ENCODE measurements at places on chromosomes 12 and 14.

DNA sequence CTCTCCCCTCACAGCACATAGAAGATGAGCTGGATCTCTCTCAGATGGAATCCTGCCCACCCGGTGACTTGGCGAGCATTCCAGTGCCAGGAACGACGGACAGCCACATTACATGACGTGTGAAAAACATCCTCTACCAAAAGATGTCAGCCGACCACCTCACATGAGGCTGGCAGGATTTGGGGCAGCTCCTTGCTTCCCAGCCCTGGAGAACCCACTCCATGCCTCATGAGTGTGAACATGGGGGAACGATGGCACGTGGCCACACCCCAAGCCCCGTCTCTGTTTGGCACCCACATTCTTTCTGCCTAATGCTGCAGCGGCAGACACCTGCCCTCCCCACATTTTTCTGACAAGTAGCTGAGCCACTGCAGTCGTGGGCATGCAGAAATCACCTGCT lies 202.5 kb downstream of the CALM1 start:
- no peak for DNase-seq

GRCh38 chr14:101032433-101032832 lies 128.9 kb upstream of the RTL1 start:
- no peak for DNase-seq

DNA sequence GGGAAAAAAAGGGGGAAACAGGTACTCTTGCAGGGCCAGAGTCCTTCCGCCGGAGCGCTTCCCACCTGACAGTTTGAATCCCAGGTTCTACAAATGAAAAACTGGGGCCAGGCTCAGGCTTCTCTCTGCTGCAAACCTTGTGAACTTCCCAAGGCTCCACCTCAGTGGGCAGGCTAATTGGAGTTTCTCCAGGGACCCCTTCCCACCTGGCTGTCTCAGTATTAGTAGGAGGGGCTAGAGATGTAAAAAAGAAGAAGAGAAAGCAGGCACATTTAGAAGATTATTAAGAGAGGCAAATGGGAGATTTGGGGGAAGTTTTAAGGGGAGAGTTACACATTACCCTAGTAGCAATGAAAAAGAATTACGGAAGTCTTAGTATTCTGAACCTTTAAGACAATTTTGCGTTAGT lies 20.0 kb upstream of the CLEC2D start:
- no peak for DNase-seq

GRCh38 chr12:42186793-42187192 lies 42.1 kb upstream of the GXYLT1 start:
- no peak for DNase-seq

- peak; percentile 85 for DNase-seq
Observed at GRCh38 chr12:53006810-53007309, 604 bp downstream of the EIF4B start.

- no peak for DNase-seq
Observed at GRCh38 chr12:114817571-114818425, 133.8 kb upstream of the TBX3 start.

GRCh38 chr14:94405486-94405885 lies 17.1 kb upstream of the SERPINA1 start:
- DNase-seq = no peak

DNA sequence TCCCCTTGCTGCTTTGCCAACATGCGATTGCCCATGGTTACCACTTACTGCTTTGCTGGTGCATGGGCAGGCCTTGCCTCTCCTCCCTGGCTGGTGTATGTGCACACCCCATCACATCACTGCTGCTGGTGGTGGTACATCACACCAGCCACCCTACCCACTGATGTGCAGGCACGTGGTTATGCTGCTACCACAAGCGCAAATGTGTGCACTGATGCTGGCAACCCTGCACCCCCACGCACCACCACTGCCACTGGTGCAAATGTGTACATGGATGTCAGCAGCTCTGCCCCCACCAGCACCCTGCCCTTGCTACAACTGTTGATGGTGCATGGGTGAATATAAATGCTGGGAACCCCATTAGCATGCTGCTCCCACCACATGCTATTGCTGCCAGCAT lies 261.7 kb downstream of the AEBP2 start:
- no peak for DNase-seq

- no peak for DNase-seq
Observed at GRCh38 chr12:76025601-76026575, 5.7 kb downstream of the PHLDA1 start.

DNA sequence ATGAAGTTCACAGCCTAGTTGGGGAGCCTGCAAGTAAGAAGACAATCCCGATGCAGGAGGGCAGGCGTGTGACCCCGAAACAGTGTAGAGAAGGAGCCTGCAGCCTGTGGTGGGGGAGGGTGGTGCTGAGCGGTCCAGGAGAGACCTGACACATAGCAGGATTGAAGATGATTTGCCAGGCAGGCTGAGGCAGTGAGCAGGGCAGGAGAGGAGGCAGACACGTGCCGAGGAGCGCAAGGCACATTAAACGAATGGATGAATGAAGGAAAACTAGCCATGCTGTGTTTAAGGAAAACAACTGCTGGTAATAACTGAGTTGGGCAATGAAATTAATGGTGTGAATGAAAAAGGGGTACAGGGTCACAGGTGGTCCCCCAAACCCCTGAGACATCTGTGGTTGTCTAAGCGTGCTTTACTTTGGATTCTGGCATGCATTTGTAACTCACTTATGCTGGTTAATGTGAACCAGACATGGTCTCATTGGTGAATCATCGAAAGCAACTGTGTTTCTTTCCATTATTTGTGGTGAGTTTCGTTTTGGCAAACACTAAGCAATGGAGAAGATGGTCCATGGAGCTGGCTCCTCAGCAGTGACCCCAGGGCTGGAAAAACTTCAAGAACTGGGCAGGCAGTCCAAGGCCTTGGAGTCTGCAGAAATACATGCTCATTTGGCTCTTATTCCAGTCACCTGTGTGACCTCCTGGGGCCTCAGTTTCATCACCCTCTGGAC lies 96.9 kb upstream of the EVL start:
- DNase-seq = no peak

DNA sequence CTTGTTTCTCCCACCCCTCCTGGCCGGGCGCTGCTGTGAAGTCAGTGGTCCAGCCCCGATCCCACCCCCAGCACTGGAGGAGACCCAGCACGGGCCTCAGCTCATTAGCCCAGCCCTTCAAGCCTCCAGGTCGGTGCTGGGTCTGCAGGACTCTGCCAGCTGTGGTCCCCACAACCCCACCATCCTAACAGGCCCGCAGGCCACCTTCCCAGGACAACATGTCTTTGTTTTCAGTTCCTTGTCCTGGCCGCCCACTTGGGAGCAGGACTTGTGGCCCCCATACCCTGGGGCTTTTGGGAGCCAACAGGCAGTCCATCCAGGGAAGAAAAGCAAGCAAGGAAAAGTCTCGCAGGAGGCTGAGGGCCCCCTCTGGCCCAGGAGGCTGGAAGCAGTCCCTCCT lies 60.0 kb downstream of the HRK start:
- DNase-seq = no peak

- DNase-seq = no peak
Observed at GRCh38 chr12:78192979-78193378, 362.3 kb downstream of the NAV3 start.

DNA sequence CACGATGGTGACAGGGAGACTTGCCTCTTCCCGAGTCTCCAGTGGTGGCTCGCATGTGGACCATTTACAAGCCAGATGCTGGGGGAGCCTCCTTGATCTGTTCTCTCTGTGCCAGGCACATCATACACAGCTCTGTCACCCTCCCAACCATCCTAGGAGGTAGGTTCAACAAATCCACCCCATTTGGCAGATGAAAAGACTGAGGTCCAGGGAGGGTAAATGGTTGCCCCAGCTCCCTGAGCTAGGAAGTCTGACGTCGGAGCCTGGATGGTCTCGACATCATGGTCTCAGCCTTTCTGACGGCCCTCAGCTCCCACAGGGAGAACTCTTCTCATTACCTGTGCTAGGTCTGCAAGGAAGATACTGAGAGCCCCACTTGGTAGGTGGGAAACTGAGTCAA lies 189.6 kb downstream of the RBM19 start:
- DNase-seq = no peak

DNA sequence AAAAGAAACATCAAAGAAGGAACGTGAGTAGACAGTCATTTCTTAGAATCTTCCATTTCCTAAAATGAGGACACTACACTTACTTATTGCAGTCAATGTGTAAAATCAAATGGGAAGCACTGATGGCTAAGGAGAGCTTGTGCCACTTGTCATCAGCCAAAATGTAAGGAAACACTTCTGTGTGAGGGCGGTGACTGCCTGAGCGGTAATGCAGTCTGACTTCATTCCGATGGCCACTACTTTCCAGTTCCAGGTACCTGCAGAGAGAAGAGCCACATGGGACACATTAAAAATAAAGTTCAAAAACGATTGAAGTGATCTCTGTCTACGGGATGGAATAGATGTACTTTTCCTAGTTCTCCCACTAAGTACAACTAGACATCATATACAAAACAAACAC lies 96.3 kb downstream of the NELL2 start:
- no peak for DNase-seq

DNA sequence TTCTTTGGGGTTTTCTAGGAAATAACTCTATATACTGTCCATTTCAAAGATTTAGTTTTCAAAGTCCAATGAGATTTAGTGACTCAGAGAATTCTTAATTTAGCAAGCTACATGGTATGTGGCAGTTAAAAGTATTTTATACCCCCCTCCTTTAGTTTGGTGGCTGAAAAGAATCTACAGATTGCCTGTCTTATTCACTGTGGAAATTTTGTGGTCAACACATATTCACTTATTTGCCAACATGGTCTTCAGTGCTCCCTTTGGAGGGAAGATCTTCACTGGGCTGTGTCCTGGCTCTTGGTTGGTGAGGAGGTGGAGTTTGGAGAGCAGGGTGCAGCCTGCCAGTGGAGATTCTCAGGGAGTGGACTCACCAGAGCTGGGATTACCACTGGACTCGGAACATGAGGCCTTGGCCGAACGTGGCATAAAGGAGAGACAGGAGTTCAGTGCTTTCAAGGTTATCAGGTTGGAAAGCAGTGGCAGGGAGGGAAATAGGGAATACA lies 39.8 kb downstream of the SAMD4A start:
- no peak for DNase-seq

- no peak for DNase-seq
Observed at GRCh38 chr12:79685068-79685467, 5.7 kb downstream of the PAWR start.

GRCh38 chr14:63770187-63770807 lies 42.4 kb upstream of the SGPP1 start:
- peak; percentile 27 for DNase-seq

GRCh38 chr12:115230606-115231005 lies 546.6 kb upstream of the TBX3 start:
- DNase-seq = no peak

Measured in stimulated activated CD4-positive, alpha-beta T cell treated with anti-CD3 and anti-CD28 coated beads, Interleukin-12 subunit alpha, Interleukin-12 subunit beta, amount 100 ng/mL, for 4 hours (primary cell).